ENCODE measurements at places on chromosomes 16 and 17.

DNA sequence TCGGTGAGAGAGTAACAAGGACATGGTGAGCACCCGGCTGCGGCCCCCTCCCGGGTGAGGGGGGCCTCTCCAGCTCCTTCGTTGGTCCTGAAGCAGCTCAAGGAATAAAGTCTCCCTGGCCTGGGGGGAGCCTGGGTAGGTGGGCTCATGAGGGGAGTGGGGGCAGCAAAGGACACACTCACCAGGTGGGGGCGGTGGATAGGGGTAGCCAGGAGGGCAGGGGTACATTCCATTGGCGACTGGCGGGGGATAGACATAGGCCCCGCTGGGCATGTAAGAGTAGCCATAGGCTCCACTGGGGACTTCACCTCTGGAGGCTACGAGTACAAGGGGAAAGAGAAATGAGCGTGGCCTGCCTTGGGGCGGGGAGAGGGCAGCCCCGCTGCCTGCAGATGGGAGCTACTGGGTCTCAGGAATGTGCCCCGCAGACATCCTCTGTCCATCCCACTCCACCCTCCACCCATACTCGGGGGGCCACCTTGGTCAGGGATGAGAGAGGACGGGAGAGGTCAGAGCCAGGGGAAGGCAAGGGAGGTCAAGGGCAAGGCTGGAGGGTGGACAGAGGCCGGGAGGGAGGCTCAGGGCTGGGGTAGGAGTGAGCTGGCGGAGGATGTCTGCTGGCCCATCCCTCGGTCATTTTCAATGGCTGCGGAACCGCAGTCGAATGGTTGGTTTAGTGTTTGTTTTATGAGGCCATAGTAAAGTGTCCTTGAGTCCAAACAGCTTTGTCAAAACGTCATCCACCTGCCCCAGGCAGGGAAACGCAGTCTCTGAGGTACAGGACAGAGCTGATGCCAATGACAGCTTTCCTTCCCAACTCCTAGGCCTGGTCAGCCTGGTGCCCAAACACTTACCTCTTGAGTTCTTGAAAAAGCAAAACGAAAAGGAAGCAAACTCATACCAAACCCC lies 3.7 kb upstream of the UNC13D start:
- DNase-seq = no peak

DNA sequence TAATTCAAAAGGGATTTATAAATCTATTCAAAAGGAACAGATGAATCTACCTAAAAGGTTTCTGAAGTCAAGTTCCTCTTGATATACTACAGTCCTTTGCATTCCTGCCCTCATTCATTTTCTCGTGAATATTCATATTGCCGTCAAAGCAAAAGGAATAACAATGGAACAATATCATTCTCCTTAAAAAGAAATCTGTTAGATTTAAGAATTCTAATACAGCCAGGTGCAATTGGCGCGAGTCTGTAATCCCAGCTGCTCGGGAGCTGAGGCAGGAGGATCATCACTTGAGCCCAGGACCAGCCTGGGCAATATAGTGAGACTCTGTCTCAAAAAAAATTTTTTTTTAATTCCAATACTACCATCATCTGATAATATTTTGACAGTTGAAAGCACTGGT lies 130.3 kb downstream of the BRIP1 start:
- DNase-seq = no peak

- DNase-seq = no peak
These were observed 41.7 kb downstream of the CNGB1 start for GRCh38 chr16:57929250-57929649.

DNA sequence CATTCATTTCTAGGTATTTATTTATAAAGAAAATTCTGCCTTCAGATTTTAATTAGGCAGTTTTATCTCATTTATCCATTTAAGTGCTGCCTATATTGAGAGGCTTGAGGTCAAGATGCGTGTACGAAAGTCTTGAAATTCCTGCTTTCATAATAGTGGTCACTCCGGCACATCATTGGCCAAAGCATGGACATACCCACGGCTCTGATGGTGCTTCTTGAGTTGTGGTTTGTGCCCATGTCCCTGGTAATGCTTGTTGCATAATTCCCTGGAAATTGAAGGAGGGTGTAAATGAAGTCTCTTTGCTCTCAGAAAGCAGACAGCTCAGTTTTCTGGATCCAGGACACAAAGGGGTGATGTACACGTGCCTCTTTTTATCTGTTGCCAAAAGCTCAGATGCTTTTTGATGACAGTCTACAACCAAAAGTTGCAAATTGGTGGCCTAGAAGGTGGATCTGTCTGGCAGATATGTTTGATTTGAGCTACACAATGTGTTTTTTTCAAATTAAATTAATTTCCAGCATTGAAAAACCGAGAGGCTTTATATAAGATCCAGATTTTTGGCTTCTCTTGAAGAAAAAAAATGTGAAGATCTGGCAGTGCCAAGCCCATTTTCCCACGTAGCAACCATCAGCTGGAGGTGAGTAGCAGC lies 94.4 kb downstream of the SHISA9 start:
- no peak for DNase-seq

DNA sequence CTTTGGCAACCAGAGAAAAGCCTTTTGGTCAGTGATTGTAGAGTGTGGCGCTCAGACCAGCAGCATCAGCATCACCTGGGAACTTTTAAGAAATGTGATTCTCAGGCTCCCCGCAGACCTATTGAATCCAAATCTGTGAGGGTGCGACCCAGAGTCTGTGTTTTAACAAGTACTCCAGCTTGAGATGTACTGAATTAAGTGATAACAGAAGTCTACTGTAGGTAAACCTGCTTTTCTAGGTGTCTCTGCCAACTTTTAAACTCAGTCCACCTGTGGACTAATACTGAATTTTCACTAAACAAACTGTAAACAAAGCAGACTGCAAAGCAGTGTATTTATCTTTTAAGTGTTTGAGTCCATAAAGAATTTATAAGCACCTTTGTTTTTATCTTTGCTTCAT lies 43.6 kb downstream of the NUP93 start:
- DNase-seq = no peak

GRCh38 chr16:47230296-47230695 lies 86.6 kb upstream of the NETO2 start:
- no peak for DNase-seq

- DNase-seq = no peak
These were observed 302.7 kb upstream of the MYOCD start for GRCh38 chr17:12362853-12363455.

DNA sequence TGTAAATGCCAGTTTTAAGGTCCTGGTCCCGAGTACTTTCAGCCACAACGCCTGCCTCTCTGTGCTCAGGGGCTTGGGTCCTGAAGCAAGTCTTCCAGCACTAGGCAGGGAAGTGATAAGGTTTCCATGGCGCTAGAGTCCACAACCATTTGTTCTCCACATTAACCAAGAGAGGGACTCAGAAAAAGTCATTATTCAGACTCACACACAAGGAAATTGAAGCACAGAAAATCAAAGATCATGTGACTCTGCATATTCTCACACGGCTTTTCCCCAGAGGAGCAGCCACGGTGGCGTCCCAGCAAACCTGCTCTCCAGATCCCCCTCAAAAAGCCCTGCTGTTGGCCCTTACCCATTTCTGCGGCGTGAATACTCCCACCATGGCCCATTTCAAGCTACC lies 9.7 kb downstream of the ENPP7 start:
- no peak for DNase-seq

DNA sequence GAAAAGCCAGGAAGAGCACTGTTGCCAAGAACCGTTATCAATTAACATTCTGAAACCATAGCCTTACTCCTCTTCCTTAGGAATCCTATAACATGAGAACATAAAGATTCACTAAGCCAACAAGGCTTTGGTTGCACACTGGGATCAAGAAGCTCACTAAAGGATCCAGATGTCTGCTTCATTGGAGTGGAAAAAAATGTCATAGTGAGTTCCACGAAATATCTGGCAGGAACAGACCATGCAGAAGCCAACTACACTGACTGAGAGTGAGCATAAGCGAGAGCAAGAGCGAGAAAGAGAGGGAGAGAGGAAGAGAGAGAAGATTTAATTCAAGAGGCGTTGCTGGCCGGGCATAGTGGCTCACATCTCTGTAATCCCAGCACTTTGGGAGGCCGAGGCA lies 13.4 kb upstream of the MEIOC start:
- DNase-seq = no peak

DNA sequence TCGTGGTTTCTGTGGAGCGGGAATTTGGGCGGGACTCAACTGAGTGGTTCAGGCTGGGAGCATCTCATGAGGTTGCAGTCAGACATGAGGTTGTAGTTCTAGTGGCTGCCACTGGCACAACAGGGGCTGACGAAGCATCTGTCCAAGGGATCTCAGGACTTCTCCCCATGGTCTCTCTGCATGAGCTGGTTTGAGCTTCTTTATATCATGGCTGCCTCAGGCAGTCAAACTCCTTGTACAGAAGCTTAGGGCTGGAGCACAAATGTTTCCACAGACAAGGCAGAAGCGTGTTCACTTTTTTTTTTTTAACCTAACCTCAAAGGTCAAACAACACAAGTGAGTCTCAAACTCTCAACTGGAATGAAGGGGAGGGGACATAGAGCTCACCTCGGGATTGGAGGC lies 243.3 kb downstream of the MSI2 start:
- DNase-seq = no peak

- DNase-seq = no peak
These were observed 374.0 kb downstream of the KIF2B start for GRCh38 chr17:54196751-54197150.

DNA sequence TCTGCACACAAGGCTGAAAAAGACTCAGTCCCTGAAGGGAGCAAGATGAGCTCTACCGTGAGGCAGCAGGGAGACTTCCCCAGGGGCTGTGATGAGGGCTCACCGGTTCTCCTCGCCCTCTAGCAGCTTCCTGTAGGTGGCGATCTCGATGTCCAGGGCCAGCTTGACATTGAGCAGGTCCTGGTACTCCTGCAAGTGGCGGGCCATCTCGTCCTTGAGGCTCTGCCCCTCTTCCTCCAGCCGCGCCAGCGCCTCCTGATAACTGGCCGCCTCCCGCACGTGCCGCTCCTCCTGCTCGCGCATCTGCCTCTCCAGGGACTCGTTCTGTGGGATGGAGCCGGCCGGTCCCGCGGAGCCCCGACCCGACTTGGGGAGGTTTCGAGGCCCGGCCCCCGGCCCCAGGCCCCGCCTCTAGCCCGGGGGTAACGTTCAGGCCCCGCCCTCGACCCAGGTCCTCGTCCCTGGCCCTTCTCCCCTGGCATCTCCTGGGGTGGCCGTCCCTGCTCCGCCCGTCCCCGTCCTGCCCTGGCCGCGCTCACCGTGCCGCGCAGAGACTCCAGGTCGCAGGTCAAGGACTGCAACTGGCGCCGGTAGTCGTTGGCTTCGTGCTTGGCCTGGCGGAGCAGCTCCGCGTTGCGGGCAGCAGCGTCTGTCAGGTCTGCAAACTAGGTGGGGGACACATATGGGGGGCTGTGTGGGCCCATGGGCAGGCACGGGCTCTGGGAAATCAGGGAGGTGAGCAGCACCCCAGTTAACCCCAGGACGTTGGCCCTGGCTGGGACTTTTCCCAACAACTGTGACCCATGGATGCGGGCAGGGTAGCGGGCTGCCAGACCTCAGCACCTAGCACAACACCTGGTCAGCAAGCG lies 3.9 kb downstream of the GFAP start:
- peak; percentile 11 for DNase-seq

DNA sequence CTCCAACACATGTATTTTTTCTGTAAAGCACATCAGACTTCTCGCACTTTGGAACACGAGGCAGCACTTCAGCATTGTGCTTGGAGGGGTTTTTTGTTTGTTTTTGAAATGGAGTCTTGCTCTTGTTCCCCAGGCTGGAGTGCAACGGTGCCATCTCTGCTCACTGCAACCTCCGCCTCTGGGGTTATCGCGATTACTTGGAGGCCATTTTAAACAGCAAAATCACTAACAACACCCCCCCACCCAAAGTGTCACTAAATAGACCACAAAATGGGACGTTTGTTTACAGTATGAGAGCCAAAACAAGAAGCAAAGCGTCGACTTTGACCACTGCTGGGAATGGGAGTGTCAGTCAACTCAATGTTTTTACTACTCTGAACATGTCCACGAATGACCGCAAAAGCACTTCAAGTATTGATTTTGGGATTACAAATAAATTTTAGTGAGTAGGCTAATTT lies 9.0 kb upstream of the C16orf87 start:
- no peak for DNase-seq

GRCh38 chr16:79215289-79215688 lies 385.2 kb downstream of the MAF start:
- DNase-seq = no peak

DNA sequence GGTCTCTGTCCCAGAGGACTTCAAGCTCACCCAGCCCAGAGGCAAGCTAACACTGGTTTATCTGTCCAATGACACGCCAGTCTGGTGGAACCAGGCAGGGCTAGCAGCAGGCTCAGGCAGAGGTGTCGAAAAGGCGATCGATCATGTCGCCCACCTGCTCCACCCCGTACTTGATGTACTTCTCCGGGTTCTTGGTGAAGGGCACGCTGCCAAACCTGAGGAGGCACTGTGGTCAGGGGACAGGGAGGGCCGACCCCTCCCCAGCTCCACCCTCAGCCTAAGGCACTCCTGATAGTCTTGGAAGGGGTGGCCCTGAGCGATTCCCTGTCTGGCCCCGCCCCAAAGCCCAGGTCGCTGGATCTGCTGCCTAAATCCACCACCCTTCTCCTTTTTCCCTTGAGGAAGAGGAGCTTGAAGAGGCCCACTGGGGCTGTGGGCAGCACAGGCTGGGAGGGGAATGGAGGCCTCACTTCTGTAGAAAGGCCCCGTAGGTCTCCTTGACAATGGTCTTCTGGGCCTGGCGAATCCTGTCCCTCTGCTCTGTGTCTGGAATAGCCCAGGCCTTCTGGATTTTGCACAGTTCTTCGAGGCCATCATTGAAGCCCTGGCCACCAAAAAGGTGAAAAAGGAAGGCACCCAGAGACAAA lies 4.7 kb downstream of the ZACN start:
- no peak for DNase-seq

DNA sequence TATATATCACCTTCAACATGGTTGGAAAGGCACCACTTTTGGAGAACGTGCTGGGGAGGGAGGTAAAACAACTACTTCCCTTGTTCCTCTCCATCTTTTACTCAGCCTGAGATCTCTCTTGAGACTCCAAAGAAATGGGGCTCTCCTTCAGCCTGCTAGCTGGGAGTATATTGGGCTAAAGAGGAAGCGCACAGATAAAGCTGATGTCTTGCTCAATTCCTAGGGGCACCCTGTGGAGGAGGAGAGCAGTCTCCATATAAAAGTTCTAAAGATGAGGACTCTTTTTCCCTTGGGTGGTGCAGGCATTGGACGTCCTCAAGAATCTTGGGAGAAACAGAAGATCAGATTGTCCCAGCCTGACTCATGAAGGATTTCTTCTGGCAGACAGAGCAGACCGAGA lies 4.6 kb upstream of the ETV4 start:
- DNase-seq = no peak

DNA sequence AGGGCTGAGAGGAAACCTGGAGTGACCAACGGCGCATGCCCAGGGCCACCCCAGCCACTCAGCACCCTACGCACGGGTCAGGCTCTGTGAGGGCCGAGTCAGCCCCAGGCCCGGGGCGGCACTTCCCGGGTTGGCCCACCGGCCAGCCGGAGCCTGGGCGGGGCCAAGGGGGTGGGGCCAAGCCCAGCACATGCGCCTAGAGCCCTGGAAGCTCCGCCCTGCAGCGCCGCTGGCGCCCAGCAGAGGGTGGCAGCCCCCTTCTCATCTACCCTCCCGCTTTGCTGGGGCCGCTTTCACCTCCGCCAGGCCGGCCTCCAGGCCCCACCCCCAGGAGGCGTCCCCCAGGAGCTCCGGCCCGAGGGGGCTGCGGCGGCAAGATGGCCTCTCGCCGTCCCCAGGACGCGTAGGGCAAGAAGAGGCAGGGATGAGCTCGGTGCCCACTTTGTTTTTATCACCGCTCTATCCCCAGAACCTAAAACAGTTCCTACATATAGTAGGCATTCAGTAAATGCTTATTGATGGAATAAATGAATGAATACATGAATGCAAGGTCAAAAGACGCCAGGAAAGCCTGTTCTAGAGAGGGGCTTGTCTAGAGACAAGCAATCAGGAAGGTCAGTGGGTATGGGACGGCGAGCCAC lies 31.3 kb downstream of the MYO18A start:
- DNase-seq = peak; percentile 82

Measured in stimulated activated CD8-positive, alpha-beta memory T cell treated with anti-CD3 and anti-CD28 coated beads, Interleukin-7, amount 100 ng/mL, for 24 hours (primary cell).